Hematopoietic multipotent progenitor cell treated with erythropoietin and hydrocortisone succinate and interleukin-3 and kit ligand, for 17 days (in vitro differentiated cells): ENCODE measurements at places on chromosomes 3 and 15.

DNA sequence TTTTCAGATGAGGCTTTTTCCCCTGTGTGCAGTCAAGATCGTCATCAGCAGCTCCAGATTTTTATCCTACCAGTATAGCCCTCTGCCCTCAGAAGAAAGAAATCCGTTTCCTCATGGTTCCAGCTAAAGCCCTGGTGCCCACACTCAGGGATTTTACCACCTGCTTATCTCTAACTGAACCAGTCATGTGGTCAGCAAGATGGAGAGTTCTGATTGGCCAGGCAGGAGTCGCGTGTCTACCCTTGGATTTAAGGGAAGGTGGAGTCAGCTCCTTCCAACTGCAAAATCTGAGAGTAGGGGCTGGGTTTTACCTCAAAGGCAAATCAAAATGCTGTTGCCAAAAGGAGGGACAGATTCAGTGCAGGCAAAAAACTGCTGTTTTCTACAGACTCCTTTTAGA is 135.3 kb downstream of the LRTM1 start:
- DNase-seq: no peak

DNA sequence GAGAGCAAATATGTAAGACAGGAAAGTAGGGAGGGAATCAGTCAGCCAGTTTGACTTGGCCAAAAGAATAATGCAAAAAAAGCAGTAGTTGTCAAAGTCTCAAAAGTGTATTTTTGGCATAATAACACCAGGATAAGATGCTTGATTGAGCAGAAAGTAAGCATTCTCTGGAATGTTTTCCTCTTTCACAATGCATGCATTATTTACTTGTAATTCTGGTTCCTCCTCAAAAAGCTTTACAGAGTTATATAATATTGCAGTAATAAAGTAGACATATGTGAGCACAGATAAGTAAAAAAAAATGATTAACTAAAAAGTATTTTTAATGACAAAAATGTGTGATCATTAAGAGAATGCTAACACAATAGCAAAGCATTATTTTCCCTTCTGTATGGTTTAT is 285.9 kb upstream of the BCHE start:
- no peak for DNase-seq

GRCh38 chr3:95718168-95718567 is 1096.2 kb upstream of the EPHA6 start:
- DNase-seq: no peak

DNA sequence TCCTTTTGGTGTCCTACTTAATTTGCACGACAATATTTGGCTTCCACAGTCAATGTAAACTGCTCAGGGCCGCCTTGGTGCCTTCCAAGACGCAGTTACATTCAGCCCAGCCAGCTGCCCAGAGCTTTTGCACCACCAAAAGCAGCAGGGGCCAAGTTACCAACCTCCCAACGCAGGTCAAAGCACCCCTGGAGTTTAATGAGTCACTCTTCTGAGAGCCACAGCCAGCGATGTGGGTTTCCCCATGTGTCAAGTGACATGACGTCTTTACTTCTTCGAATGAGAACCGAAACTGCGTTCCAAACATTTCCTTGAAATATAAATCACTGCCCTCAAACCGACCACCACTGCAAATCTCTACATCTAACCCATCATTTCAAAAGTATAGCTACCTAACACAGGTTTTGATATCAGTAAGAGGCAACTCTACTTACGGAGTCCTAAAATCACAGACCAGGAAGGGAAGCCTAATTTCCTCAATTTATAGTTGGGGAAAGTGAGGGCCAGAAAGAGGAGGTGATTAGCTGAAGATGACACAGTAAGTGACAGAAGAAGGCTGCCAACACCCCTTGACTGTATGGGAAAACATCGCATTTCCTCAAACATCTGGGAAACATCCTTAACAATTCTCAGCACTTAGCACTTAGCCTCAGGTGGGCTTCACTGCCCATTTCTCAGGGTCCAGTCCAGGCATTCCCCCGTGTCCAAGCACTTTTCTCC is 24.5 kb downstream of the MB21D2 start:
- DNase-seq: no peak

GRCh38 chr3:70856414-70857162 is 544.1 kb upstream of the MDFIC2 start:
- no peak for DNase-seq

DNA sequence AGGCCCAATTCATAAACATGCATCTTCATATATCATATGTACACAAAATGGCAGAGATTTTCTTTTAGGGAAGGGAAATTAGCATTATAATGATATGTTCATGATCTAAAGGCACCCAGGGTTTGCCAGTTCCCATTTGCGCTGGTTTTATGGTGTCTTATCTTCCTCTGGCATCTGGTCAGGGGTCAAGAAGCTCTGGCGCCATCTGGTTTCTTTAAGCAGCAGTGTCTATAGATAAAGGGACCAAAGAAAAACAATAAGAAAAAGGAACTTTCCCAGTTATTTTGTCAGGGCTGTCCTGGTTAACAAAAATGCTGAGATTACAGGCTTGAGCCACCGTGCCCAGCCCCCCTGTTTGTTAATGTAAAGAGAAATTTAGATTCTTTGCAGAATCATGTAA is 3.3 kb upstream of the DCP1A start:
- DNase-seq: peak; percentile 58

GRCh38 chr3:185381320-185382058 is 18.6 kb downstream of the MAP3K13 start:
- no peak for DNase-seq

GRCh38 chr3:197302696-197303341 is 4.4 kb upstream of the DLG1 start:
- no peak for DNase-seq

DNA sequence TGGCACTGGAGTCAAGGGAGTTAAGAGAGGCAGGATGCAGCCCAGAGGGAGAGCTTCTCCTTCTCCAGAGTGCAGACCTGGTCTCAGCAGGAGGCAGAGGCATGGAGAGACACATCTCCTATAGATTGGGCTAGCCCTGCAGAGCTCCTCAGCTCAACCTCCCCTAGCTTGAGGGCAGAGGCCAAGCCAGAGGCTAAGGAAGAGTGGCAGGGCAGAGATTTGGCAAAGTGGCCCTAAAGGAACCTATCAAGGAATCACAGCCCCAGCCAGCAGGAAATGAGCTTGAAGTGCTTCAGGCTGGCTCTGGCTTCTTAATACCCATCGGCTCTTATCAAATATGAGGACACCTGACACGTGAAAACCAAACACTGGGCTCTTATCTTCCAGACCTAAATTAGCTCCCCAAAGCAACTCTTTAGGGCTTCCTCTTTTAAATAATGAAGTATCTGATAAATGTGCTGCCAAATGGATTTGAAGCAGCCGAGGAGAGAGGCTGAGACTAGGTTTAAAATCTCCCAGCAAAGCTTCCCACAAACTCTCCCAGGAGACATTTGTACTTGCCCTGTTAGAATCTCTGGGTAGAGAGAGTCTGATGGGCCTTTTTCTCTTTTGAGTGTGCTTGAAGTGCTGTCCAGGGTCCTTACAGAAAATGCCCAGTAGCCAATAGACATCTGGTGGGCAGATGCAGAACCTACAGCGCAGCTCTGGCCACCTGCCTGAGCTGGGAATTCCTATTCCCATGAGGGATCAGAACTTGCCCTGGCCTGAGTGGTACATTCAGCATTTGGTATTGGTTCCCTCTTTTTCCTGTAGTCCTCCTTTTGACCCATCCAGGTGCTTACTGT is 271.4 kb downstream of the CLSTN2 start:
- no peak for DNase-seq

- DNase-seq: no peak
Measured at GRCh38 chr15:25066708-25067107, 111.9 kb downstream of the SNRPN start.

DNA sequence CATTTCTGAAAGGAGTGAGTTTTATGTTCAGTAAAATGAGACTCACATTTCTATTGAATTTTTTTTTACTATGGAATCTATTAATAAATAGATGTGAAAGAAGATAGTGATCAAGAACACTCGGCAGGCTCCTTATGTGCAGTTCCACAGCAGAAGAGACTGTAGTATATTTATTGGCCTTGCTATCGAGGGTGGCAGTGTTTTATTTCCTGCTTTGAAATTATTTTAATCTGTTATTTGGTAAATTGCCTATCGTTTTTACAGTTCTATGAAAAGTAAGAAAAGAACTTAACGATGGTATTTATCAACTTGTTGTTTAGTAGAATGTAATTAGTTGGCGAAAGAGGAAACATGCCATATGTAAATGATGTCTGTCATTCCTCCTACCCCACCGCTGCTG is 238.3 kb downstream of the NLGN1 start:
- DNase-seq: no peak

GRCh38 chr3:154356009-154356408 is 31.7 kb upstream of the DHX36 start:
- DNase-seq: no peak

- peak; percentile 2 for DNase-seq
Measured at GRCh38 chr3:32048487-32049182, 57.8 kb upstream of the GPD1L start.

DNA sequence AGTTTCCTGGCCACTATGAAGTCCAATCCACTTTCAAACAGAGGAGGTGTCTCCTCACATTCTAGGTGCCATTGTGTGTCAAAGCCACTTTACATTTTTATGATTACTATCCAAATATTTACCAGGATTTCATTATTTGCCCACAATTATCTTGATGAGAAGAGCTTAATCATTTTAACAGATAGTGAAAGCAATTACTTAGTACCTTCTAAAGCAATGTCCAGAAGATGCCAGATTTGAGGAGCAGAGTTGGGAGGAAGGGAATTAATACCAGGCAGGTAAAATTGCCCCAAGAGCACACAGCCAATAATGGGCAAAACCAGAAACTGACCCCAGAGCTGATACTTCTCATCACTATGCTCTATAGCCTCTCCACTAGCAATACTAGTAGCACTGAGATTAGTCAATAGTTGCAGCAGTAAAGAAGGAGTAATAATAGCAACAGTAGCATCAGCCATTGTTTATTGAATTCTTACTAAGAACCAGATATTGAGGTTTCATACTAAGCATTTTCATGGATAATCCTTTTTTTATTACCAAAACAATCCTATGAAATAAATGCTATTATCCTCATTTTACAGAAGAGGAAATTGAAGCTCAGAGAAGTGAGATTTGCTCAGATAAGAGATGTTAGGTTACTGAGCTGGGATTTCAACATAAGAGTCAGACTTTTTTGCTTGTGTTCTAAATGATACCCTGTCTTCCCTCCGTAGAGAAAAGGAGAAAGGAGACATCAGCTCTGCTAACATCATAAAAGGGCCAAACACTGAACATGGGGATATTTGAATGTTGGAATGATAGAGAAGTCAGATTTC is 509.3 kb upstream of the CFAP20DC start:
- no peak for DNase-seq

DNA sequence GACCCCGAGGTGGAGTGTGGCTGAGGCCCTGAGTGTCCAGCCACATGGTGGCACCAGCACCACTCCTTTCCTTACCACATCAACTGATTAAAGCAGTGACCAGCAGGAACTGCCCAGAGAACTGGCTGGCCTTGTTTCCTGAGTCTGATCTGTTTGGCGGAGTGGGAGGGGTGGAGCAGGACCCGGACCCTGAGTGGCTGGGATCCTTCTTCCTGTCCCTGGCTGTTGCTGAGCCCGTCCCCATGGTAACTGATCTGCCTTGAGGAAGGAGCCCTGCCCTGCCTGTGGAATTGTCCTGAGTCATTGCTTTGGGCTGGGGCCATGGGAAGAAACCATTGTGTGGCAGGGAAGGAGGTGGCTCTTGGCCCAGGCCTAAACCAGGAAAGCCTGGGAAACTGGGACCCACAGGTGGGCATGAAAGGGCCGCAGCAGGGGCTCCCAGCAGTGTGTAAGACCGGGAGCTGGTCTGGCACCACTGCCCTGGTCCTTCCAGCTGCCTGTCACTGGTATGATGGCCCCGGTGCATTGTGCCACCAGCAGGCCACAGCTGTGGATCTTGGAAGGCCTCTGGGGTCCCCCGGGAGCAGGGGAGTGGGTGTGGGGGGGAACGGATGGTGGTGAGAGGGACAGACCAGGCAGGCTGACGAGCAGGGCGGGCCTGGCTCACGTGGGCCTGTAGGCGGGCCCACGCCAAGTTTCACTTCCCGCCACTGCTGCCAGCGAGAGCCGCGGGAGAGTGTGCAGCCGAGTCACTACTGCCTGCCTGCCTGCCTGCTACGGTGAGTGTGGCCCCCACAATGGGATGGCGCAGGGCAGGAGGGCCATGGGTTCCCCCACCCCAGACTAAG is 19.2 kb downstream of the ATRIP start:
- peak; percentile 87 for DNase-seq

DNA sequence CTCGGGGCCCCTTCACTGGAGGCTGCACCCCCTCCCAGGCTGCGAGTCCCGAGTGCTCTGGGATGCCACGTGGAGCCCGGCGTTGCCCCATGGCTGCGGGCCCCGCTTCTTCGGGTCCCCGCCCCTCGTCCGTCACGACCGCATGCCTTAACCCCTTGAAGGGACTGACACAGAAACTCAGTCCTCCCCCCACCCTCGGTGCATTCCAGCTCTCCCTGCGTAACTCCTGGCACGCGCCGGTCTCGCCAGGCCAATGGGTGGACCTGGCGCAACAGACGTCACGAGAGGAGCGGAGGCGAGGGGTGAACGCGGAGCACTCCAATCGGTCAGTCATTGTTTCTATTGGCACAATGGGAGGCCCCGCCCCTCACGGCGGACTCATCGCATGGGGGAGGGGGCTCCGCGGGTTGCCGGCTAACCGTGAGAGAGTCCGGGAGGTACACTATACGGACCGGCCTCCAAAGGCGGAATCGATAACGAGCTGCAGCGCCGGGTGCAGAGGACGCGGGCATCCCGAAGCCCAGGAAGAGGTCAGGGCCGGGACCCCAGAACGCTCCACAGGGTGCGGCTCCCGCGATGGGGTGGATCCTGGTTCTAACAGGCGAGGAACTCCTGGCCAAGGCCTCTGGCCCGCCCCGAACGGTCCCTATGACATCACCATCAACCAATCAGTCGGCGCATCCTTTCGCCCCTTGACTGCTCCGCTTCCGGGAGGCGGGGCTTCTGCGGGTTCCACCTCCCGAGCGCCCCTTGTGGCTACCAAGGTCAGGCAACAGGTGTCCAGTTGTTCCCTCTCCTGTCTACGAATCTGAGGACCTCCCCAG is 1.0 kb upstream of the CELSR3 start:
- peak; percentile 94 for DNase-seq

DNA sequence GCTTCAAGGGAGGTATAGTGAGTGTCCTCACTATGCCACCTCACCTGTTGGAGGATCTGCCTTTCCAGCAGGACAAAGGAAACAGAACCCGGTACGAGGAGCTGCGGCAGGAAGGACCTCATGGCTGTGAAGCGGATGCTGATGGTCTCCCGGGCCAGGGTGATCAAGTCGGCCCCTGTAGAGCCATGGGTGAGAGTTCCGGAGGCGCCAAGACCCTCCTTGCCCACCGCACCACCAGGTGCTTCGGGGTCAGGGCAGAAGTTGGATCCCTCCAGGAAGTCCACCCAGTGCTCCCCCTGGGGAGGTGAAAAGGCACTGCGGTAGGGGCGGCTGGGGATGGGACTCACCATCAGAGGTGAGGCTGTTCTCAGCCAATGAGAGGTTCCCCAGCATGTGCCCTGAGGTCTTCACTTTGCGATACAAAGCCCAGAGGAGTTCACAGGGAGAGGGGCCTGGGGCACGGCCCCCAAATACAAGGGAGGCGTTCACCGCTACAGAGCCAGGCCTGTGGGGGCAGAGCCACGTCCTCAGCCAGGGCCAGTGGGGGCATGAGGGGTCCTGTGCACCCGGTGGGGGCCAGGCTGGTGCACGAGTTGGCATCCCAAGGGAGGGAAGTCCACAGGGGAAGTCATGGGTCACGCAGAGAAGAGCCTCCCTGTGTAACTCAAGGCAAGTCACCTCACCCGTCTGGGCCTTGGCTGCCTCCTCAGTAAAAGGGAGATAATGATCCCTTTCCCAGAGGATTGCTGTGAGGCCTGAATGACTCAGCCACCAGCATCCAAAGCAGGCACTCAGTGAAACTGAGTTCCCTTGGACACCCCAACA is 27.7 kb downstream of the C15orf39 start:
- no peak for DNase-seq
